Activated CD4-positive, alpha-beta T cell treated with anti-CD3 and anti-CD28 coated beads for 24 hours (primary cell): ENCODE measurements at places on chromosomes 16 and 17.

DNA sequence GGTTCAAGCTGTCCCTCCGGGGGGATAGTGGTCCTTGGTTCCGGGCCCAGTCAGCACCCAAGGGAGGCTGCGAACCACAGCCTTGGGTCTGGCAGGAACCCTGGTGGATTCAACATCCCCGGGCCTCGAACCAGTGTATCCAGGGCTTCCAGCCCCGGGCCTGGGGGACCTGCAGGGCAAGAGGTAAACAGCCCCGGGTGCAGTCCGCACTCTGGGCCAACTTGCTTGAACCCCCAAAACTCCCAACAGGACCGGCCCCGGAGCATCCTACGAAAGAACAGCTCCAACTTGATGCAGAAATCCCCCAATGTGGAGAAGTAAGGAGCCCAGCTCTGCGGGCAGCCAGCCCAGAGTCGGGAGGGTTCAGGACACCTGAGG lies 1.5 kb upstream of the NEURL4 start:
- no peak for DNase-seq

DNA sequence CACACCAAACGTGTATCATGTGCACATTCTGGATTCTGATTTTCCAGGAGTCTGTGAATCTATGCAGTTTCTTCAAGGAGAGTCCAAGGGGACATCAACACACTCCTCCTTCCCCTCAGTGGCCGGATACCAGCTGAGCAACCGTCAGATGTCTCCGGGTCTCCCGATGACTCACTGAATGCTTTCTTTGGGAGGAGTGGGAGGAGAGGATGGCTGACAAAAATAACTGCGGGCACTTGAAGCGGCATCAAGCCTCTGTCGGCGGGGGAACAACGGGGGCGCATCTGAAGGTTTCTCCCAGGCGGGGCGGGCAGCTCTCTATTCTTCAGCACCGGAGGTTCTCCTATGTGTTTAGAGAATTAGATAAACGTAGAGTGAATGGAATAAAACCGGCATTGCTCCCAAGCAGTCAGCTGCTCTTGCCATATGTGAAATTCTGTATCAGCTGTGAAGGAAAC lies 24.6 kb upstream of the LRRC75A start:
- no peak for DNase-seq

GRCh38 chr17:411421-412120 lies 59.0 kb upstream of the RPH3AL start:
- DNase-seq: no peak

- no peak for DNase-seq
These were observed 349.6 kb downstream of the KIF2B start for GRCh38 chr17:54172096-54172984.

DNA sequence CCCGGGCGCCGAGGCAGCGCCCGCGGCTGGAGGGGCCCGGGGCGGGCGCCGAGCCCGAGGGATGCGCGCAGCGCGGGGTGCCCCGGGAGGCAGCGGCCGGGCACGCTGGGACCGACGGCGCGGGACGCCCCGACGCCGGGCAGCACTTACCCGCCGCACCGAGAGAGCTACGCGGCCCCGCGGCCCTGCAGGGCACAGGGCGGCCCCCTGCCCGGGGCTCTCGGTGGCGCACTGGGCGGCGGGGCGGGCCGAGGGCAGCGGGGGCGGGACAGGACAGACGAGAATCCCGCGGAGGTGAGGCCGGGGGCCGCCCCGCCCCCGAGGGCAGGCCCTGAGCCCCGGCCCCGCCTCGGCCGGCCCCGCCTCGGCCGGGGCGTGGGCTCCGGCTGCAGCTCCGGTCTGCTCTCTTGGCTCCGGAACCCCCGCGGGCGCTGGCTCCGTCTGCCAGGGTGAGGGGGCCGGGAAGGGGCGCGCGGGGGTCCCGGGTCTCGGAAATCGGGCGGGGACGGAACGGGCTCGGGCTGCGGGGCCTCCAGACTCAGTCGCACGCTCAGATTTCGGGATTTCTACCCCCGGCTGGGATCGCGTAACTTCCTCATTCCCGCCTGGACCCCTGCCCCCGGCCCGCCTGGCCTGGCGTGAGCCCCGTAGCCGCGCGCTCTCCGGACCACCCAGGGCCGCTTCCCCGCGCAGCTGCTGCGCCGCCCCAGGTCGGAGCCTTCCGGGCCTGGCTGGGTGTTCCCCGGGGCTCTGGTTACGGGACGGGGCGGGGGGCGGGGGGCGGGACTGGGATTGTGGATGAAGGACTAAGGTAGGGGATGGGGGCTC lies at the start of gene PLD2:
Gene PLD2 (plus strand): TSS at position 376 of the 828 bp plus-strand sequence. CDS start 621 bp downstream, outside the sequence.
- DNase-seq: peak; percentile 87
